GM18507 (cell line): ENCODE measurements at places on chromosomes 11 and 22.

DNA sequence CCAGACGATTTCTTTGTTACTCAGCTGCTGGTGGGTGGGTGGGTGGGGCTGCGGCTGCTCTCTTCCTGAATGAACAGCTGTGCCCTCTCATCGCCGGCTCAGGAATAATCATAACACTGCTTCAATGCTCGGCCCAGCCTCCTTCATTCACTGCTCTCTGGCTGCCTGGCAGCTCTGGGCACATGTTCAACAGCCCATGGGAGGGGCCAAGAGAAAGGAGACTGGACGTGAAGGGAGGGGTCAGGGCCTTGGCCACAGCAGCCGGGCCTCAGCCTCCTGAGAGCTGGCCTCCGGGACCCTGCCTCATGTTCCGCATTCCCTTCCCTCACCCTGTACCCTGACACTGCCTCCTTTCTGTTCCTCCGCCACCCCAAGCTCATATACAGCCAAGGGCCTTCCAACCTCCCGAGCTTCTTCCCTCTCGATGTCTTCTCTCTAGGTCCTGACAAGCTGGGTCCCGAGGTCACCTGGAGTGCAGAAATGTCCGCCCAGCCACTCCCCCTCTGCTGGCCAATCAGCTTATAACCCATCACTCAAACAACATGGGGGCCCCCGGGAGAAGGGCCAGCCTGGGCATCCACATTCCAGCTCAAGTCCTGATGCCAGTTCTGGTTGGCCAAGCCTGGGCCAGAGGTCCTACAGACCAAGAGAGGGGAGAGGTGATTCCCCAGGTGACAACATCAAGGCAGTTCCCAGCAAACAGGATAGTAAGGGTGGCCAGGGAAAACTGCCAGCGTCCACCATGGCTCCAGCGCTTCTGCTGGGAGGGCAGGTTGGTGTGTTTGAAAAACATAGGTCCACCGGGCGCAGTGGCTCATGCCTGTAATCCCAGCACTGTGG lies 3.2 kb upstream of the CSDC2 start:
- DNase-seq: no peak

- no peak for DNase-seq
These were observed 152.8 kb downstream of the NCAM1 start for GRCh38 chr11:113113801-113114704.

- DNase-seq: no peak
These were observed 5.7 kb upstream of the ACAT1 start for GRCh38 chr11:108115500-108116140.

DNA sequence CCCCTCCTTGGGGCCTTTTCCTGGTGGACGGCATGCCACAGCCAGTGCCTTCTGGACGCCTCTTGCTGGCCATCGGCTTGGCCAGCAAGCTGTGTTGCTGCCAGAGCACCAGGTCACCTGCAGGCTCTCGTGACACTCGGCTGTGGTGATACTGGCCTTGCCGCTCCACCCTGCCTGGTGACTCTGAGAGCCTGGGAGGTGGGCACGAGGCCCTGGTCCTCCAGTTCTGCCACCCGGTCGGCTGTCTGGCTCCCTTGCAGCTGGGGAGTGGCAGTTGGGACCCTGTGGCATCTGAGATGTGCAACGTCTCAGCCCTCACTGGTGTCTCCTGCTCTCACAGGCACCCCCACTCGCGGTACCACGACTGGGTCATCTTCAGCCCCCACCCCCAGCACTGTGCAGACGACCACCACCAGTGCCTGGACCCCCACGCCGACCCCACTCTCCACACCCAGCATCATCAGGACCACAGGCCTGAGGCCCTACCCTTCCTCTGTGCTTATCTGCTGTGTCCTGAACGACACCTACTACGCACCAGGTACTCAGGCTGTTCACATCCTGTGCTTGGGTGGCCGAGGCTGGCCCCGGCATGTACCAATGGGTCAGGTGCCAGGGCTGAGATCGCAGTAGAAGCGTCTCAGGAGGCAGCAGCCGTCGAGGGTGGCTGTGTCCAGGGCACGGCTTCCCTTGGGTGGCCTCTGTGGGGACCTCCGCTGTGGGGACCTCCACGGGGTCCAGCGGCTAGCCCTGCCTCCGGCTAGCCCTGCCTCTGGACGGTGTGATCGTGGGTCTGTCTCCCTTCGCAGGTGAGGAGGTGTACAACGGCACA lies 26.0 kb downstream of the MUC2 start:
- no peak for DNase-seq

DNA sequence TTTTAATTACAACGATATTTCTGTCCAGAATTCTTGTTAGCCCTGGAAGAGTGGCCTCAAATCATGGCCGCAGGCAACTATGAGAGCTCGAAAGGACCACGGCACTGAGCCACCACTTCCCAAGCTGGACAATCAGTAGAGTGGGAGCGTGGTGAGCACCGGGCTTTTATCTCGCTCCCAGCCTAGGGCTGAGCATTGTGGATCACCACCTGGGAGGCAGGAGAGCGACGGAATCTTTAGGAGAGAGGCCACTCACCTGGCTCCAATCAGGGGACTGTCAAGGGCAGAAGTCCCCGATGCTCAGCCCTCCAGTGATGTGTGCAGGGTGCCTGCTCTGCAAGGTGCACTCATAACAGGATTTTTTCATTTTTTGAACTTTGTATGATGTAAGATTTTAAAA lies 377.1 kb upstream of the B3GAT1 start:
- no peak for DNase-seq

- no peak for DNase-seq
These were observed 54.1 kb downstream of the GRIK4 start for GRCh38 chr11:120565466-120566155.

DNA sequence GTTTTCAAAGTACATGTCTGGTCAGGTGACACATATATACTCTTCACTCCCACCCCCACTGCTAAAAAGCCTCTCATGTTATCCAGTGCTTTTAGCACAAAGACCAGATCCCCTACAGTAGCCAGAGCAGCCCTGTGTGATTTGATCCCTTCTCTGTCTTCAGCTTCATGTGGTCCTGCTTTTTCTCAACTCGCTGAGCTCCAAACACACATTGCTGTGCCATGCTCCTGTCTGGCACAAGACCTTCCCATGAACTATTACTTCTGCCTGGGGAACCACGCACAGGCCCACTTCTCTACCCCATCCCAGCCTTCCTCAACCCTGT lies 127.1 kb downstream of the RASSF10 start:
- no peak for DNase-seq

DNA sequence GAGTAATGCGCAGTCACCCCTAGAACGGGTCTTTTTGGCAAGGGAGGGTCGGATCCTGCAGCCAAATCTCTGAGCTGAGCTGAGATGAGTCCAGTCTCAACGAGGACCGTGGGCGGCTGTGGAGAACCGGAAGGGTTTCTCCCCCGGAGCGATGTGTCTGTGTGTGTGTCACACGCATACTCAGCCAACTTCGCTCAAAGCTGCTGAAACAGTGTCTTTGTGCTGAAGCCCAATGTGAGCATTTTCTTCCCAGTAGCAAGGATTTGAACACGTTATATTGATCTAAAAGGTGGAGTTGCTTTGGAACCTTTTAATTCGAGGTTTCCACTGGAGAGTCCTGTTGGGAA lies 1.4 kb upstream of the CELSR1 start:
- no peak for DNase-seq

DNA sequence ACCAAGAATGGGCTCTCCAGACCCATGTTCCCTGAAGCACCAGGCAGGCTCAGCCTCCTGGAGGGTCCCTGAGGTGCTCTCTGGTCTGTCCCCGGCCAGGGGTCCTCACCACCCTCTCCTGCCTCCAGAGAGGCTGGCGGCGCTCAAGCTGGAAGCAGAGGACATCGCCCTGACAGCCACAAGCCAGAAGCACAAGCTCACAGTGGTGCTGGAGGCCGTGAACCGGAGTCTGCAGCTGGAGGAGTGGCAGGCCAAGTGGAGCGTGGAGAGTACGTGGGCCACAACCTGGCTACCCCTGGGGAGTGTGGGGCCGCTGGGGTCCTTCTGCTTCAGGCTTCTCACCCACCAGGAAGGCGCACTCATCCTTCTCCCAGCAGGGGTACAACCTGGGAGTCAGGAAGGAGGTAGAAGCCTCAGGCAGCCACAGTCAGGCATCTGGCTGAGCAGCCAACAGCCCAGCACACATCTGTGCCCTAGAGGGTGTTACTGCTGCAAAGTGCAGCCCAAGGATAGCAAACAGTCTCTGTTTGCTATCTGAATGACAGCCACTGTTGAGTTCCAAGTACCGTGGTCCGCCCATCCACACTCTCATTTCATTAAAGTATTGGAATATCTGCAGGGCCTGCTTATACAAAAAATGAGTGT lies 8.4 kb downstream of the PARVG start:
- no peak for DNase-seq

GRCh38 chr11:85682330-85683305 lies 3.4 kb downstream of the CCDC89 start:
- peak; percentile 56 for DNase-seq

GRCh38 chr11:1335811-1336761 lies 26.7 kb upstream of the TOLLIP start:
- DNase-seq: no peak

DNA sequence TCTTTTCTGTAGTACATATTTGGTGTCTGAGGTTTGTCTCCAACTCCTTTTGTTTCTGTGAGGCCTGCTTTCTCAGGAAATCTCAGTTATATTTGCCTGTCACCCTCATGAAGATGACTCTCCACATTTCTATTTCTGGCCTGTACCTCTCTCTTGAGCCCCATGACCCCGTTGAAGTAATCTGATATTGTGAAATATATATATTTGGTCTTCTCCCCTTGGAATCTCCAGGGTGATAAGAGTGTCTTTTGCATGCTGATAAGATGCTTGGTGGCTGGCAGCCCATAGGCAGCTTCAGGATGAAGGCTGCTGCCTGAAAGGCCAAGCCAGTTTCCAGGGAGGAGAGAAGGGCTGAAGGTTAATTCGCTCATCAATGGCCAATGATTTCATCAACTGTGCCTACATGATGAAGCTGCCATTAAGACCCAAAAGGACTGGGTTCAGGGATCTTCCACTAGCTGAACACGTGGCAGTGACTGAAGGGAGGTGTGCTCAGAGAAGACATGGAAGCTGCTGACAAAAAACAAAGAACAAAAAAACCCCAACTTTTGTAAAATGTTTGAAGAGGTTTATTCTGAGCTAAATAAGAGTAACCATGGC lies 67.4 kb downstream of the MICAL2 start:
- no peak for DNase-seq

DNA sequence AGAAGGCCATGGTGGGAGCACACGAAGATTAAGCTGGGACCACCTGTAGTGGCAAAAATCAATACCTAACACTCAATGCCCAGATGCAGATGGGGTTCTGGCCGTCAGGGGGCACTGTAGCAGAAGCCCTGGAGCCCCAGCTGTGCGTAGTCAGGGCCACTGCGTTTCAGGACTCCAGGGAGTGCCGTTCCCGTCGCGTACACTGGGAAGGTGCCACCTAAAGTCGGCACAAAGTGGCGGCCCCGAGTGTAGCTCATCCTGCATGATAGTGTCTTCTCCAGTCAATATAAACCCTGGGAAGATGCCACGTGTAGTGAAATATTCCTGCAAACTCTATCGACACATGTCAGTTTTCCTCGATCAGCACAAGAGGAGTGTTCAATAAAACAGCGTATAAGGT lies 123.8 kb upstream of the NTM start:
- DNase-seq: no peak

DNA sequence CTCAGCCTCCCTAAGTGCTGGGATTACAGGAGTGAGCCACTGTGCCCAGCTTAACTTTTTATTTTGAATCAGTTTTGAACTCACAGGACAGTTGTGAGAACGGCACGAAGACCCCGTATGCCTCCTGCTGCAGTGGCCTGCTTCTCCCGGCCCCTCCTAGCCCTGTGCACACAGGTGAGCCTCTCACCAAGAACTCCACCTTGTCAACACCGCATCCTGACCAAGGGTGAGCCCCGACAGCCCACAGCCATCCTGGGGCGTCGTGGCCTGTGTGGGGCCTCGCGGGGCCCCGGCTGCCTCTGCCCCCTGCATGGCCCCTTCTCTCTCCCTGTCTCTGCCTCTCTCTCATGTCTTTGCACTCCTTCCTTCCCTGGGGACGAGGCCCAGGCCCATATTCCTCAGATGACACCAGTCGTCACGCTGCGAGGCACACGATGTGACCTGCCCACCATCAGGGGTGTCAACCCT lies 38.8 kb downstream of the GNB1L start:
- no peak for DNase-seq

DNA sequence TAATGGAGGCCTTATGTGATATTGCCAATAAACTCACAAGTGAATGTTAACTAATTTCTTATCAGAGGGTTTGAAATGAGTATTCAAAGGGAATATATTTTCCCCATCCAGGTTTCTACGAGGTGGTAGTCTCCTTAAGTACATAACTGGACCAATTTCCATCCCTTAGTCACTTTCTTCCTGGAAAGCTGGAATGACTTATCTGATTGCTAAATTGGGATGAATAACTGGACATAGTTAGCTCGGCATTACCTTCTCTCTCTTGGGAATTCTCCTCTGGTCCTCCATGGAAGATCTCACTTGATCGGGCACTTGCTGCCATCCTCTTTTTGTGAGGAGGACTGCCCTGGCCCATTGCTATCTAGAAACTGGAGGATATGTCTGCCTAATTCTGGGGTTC lies 109.1 kb downstream of the TRPC6 start:
- DNase-seq: no peak

- no peak for DNase-seq
These were observed 29.5 kb upstream of the LMO1 start for GRCh38 chr11:8293171-8293570.

DNA sequence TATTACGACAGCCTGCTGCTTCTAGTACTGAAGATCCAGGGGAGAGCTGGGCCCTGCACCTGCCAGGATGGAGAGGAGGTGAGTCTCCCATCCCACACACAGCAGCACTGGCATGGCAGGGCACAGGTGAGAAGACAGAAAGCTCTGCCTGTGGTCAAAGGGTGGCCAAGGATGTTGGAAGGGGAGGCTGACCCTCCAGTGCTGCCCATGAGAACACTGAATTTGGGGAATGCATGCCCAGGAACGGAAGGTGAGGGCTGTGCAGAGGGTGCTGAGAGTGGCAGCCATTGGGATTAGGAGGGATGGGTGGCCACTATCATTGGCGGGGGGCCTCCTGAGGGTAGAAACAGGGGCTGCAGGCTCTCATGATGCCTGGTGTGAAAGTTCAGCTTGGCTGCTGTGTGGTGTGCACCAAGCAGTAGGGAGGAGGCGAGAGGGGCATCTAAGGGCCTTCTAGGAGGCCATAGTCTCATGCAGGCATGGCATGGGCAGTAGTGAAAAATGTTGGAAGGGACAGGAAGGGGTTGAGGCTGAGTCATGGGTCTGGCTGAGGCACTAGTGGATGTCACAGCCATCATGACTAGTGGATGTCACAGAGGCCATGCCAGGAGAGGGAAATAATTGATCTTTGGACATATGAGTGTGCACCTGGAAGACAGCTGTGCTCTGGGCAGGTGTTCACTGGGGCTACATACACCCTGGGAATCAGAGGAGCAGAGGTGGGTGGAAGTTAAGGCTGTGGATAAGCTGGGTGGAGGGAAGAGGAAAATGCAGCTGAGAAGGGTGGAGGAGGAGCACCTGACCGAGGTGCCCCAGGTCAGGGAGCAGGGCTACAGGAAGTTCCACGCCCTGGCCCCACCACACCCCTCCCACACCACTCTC lies 2.5 kb upstream of the LRRC74B start:
- DNase-seq: no peak

GRCh38 chr11:34346551-34346950 lies 11.3 kb downstream of the ABTB2 start:
- DNase-seq: no peak
